ENCODE measurements at places on chromosomes 1 and 21. TPM values are rescaled to one million over a fixed set of nuclear protein-coding genes. Genes with fewer than 3 reads are reported as not detected.
A peak's percentile ranks its signal among the peaks of the same experiment; 100 is the strongest.

C1orf185 gene
- not detected for total RNA-seq

VHLL gene
- total RNA-seq: not detected

LCE3D gene
- total RNA-seq: not detected

ALX3 gene
- total RNA-seq: not detected

EPHA10 gene
- not detected for total RNA-seq

OR10Z1 gene
- not detected for total RNA-seq

MCOLN2 gene
- total RNA-seq: 0.88 TPM

DNA sequence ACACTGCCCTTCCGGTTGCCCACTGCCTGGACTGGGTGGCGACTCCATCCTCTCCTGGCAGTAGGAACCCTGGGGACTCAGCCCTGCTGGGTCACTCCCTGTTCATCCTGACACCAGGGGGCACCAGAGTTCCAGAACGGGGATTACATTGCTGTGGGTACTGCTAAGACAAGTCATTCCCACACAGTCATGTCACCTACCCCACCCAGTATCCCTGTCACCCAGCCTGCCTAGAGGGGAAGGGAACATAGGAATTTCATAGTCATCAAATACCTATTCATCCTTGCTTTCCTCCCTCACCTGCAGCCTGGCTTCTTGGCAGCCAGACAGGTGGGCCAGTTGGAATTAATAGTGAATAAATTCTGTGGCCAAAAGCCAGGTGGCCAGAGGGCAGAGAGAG lies 9.8 kb upstream of the SFN start:
- H3K27ac ChIP-seq: peak overlapping the region; percentile 54
- peaks cover 20% of the 10 kb centered on the region for H3K4me1 ChIP-seq
- DNase-seq: peak; percentile 99

DNA sequence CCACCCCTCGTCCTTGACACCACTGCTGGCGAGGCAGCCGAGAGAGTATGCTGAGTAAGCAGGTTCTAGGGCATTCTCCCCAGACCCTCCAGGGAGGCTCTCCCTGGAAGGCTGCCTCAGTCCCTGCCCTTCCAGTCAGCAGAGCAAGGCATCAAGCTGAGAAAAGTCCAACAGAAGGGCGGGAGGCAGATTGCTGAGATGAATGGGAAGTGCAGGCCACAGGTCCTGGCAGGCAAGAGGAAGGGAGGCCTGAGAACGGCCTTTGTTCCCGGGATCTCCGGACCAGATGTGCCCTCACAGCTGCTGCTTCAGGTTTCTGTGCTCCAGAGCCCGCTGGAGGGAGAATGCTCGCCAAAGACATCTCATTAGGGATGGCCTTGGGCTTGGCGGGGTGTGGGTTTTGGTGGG lies 270.0 kb upstream of the VAMP3 start:
- no peak overlapping the region for H3K4me3 ChIP-seq
- H3K27me3 ChIP-seq: no peaks in the 10 kb centered on the region
- H3K4me1 ChIP-seq: no peaks in the 10 kb centered on the region
- peak; percentile 73 for DNase-seq

DNA sequence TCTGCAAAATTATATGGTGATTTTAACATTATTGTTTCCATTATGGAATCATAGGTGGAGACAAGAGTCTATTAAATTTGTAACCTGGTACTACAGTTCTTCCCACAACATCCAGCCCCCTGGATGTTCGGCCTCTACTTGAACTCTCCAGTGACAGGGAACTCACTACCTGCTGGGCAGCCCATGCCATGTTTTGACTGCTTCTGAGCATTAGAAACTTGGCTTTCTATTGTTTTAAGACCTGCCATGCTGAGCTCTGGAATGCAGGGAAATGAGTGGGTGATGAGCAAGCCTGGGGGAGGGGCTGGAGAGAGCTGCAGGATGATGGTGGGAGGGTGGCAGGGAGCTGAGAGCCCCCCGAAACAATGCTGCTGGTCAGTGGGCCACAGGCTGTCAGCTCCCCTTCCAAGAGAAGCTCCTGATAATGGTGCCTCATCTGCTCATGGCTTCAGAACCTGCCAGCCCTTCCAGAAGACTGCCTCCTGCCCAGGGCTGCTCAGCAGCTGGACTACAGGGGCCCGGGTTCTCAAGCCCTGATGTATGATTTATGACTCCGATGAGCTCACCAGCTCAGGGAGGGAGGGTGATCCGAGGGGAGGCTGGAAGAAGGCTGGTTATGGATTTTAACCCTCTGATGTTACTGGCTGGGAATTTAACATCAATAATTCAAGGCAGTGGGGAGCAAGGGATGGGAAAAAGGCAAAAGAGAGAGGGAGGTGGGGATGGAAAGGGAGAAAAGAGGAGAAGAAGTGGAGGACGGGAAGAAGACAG lies 205.0 kb downstream of the HIVEP3 start:
- H3K27ac ChIP-seq: peak overlapping the region; percentile 59
- no peaks in the 10 kb centered on the region for H3K36me3 ChIP-seq
- DNase-seq: peak; percentile 93
- H3K4me3 ChIP-seq: peak overlapping the region; percentile 29
- peaks cover 20% of the 10 kb centered on the region for H3K4me1 ChIP-seq
- H3K27me3 ChIP-seq: no peaks in the 10 kb centered on the region

GRCh38 chr1:231039161-231040018 lies 664 bp downstream of the FAM89A start:
- H3K4me3 ChIP-seq: peak overlapping the region; percentile 77
- H3K36me3 ChIP-seq: no peaks in the 10 kb centered on the region
- peak; percentile 96 for DNase-seq
- H3K27me3 ChIP-seq: peaks cover 12% of the 10 kb centered on the region

- no peaks in the 10 kb centered on the region for H3K36me3 ChIP-seq
- H3K27ac ChIP-seq: no peak overlapping the region
- peaks cover 7% of the 10 kb centered on the region for H3K4me1 ChIP-seq
- peak; percentile 74 for DNase-seq
These were observed 1.4 kb upstream of the DENND2C start for GRCh38 chr1:114671011-114671938.

DNA sequence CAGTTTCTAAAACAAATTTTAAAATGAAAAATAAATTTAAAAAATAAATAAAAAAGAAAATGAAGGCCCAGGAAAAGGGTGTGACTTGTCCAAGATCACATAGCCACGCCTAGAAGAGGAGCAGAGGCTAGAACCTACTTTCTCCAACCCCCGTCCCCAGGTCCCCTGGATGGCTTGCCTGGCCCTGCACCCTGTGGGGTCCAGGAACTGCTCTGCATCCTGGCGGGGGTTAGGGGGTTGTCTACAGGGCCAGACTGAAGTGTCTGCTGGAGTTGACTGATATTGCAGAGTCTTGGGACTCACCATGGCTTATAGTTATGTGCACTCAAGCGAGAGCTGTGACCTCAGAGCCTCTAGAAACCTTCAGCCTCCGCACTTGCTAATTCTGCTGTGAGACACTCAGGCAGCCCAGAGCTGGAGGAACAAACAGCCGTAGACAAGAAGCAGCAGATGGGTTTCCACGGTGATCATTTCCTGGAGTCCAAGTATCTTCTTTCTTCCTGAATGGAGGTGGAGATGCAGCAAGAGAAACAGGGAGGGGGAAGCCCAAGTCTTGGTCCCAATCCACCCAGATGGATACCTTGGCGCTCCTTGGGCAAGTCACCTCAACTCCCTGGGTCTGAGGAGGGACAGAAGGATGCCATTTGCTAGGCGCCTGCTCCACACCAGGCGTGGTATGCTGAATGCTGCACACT lies 5.2 kb upstream of the EXTL1 start:
- H3K27ac ChIP-seq: no peak overlapping the region
- no peaks in the 10 kb centered on the region for H3K36me3 ChIP-seq
- H3K4me1 ChIP-seq: peaks cover 61% of the 10 kb centered on the region
- no peak for DNase-seq
- H3K27me3 ChIP-seq: no peaks in the 10 kb centered on the region
- no peak overlapping the region for H3K4me3 ChIP-seq

DNA sequence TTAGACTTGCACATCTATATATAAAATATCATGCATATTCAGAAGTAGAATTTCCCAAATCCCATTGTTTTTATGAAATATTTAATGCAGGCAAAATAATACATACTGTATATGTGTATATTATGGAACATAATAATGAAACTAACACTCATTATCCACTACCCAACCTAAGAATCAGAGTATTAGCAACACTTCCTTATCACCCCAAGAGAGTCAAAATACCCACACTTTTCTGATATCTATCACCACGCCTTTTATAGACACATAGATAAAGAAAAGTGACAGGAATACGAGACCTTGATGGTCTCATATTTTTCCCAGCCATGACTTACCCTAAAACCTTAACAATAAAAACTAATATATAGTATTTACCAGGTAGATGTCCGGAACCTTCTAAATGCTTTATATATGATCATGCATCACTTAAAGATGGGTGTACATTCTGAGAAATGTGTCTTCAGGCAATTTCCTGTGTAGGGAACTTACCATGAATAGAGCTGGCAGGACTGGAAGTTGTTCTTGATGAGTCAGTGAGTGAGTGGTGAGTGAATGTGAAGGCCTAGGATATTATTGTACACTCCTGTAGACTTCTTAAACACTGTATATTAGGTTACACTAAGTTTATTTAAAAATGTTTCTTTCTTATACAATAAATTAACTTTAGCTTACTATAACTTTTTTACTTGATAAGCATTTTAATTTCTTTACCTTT lies 45.5 kb downstream of the TNFSF4 start:
- peak; percentile 1 for DNase-seq
- H3K27me3 ChIP-seq: no peaks in the 10 kb centered on the region
- no peak overlapping the region for H3K27ac ChIP-seq

GRCh38 chr1:105337420-105337819 lies 1587.7 kb downstream of the AMY1C start:
- no peaks in the 10 kb centered on the region for H3K4me1 ChIP-seq
- H3K27me3 ChIP-seq: no peaks in the 10 kb centered on the region
- H3K36me3 ChIP-seq: no peaks in the 10 kb centered on the region
- H3K4me3 ChIP-seq: no peak overlapping the region
- H3K27ac ChIP-seq: no peak overlapping the region

- DNase-seq: peak; percentile 58
- no peaks in the 10 kb centered on the region for H3K36me3 ChIP-seq
- H3K4me1 ChIP-seq: peaks cover 29% of the 10 kb centered on the region
- H3K4me3 ChIP-seq: no peak overlapping the region
These were observed 27.7 kb downstream of the KNCN start for GRCh38 chr1:46523496-46524353.

GRCh38 chr21:41277196-41277595 lies 39.4 kb upstream of the FAM3B start:
- DNase-seq: no peak
- peaks cover 9% of the 10 kb centered on the region for H3K27me3 ChIP-seq
- H3K4me3 ChIP-seq: no peak overlapping the region
- H3K36me3 ChIP-seq: peaks cover 7% of the 10 kb centered on the region

All from osteoblast (primary cell).